Esophagus squamous epithelium (tissue), 5 donors: ENCODE measurements at places on chromosomes 13 and 19.
A peak's percentile ranks its signal among the peaks of the same experiment; 100 is the strongest.

GRCh38 chr13:88000787-88001186 is 329.6 kb downstream of the SLITRK5 start:
- DNase-seq: no peak

GRCh38 chr13:79187917-79188690 is 218.0 kb downstream of the RBM26 start:
- DNase-seq: no peak

DNA sequence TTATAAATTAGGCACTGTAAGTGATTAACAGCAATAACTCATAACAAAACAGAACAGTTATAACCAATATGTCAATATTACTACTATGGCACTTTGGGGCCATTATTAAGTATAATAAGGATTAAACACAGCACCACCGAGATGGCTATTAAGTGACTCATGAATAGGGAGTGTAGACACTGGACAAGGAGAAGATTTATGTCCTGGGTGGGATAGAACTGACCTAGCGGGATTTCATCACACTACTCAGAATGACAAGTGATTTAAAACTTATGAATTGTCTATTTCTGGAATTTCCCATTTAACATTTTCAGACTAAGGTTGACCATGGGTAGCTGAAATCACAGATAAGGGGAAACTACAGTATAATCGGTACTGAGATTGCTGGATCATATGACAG is 79.0 kb upstream of the SLC7A1 start:
- no peak for DNase-seq

- DNase-seq: no peak
Measured at GRCh38 chr19:46466536-46467196, 4.7 kb downstream of the PNMA8A start.

DNA sequence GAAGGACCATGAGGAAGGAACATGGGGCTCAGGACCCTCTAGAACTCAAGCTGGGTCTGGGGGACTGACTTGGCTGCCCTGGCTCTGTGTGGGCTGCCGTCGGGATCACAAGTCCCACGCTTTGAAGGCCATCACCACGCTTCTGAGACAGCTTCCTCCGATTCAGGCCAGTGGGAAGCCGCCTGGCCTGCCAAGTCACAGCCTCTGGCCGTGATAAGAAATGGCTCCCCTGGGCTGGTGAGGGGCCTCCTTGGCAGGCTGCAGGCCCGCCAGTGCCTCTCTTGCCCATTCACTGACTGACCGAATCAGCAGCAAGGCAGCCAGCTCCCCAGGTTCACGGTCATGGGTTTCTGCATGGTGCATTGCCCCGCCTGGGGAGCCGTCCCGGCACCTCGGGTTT is 48.8 kb downstream of the COMP start:
- no peak for DNase-seq

DNA sequence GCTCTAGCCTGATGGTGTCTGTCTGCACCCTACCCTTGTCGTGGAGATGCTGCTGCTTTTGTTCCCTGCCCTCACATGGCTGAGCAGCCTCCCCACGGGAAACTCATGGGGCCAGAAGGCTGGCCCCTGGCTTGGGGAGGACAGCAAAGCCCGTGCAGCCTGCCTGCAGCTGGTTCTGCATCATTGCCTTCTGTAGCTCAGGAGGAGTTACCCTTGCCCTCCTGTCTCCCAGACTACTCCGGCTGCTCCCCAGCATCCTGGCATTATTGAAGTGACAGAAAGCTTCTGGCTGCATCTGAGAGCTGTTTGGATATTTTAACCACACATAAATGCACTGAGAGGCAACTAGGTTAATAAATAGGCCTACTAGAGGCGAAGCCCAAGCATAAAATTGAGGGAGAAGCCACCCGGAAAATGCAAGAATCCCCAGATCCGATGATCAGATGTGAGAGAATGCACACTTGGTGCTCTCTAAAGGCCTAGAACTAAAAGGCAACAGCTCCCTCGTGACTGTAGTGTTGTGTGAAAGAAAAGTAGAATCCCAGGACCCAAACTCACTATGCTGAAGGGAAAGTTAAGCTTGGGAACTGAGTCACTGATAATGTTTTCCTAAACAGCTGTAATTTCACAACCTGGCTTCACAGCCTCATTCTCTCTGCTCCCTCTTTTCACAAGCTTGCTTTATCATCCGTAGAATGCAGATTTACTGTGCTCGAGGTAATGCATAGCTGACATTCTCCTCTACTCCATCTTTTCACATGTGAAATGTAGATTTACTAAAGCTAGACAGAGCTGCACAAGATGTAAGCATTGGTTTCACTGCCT is 110.8 kb downstream of the TNFRSF19 start:
- no peak for DNase-seq

GRCh38 chr19:8208119-8208921 is 850 bp upstream of the CERS4 start:
- DNase-seq: no peak

DNA sequence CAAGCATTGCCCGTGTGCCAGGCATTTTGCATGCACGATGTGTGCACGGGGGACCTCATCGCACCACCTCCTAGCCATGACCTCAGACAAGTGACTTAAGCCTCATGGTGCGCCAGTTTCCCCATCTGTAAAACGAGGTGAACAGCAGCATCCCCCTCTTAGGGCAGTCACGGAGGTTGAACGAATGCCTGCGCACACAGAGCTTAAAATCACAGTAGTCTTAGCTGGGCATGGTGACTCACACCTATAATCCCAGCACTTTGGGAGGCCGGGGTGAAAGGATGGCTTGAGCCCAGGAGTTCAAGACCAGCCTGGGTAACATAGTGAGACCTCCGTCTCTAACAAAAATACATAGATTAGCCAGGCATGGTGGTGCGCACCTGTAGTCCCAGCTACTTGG is 48.6 kb downstream of the PIN1 start:
- DNase-seq: no peak

- no peak for DNase-seq
Measured at GRCh38 chr13:83996415-83996814, 114.1 kb upstream of the SLITRK1 start.

- no peak for DNase-seq
Measured at GRCh38 chr13:71801781-71802180, 65.2 kb downstream of the DACH1 start.

DNA sequence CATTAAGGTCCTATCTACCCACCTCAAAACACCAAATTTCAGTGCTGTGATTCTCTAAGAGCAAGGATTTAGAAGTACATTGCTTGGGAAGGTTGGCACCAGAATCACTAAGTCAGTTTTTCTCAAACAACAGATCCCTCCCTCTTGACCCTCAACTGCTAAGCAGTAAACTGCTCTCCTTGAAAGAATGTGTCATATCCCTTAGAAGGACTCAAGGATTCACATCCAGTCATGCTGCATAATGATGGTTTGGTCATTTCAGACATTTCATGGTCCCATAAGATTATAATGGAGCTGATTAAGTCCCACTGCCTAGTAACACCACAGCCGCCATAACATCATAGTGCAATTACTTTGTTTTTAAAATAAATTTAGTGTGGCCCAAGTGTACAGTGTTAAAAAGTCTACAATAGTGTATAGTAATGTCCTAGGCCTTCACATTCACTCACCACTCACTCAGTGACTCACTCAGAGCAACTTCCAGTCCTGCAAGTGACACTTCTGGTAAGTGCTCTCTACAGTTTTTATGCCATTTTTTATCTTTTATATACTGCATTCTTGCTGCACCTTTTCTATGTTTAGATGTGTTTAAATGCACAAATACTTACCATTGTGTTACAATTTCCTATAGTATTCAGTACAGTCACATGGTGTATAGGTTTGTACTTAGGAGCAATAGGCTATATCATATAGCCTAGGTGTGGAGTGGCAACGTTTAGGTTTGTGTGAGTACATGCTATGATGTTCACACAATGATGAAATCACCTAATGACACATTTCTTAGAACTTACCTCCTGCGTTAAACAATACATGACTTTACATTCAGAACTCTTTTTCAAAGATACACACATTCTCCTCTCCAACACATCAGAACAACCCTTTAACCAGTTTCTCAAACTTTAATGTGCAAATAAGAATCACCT is 15.7 kb upstream of the CCDC169 start:
- no peak for DNase-seq

GRCh38 chr13:59088716-59089115 is 1075.0 kb downstream of the DIAPH3 start:
- DNase-seq: no peak

- DNase-seq: no peak
Measured at GRCh38 chr19:2969104-2969504, 8.3 kb upstream of the TLE6 start.

DNA sequence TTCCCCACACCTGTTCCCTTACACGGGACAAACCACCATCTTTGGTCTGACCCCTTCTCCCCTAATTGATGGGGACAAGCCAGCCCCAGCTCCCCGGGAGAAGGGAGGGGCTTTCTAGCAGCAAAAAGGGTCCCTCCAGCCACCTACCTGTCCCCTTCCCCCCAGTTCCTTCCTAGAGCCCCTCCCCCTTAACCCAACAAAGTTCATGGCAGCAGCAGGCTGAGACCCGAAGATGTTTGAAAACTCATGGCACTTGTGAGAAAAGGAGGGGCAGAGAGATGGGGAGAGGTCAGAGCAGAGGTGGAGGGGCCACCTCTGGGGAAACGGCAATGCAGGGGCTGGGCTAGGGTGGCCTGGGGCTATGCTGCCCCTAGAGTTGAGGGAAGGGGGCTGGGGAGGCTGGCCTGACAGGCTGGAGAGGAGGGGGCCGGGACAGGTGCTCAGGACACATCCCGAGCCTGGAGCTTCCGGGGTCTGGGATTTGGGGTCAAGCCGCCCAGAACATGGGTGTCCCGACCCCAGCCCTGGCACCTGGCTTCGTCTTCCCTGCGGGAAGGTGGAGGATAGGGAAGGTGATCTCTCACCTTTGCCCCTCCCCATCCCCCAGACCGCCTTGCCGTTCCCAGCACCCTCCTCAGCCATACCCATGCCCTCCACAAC is 12.5 kb upstream of the ASF1B start:
- DNase-seq: no peak

DNA sequence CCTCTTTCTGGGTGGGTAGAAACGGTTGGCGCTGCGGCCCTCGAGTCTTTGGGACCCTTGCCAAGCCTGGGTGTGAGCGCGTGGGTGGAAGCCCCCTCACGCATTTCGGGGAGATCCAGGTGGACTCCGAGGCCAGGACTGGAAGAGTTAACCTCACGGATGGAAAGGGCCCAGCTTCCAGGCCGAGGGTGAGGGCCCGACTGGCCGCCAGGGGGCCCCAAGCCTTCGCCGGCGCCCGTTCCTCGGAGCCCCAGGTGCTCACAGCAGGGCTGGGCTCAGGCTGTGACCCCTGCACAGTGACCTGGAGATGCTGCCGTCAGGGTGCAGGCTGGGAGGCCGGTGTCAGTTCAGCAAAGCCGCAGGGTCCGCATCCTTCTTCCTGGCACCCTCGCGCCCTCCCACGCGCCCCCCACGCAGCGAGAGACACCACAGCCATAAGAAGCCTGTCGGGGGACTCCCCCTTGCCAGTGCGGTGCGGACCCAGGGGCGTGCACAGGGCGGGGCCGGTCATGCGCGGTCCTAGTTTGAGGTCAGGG is 34.2 kb upstream of the TMEM255B start:
- DNase-seq: peak; percentile 31

DNA sequence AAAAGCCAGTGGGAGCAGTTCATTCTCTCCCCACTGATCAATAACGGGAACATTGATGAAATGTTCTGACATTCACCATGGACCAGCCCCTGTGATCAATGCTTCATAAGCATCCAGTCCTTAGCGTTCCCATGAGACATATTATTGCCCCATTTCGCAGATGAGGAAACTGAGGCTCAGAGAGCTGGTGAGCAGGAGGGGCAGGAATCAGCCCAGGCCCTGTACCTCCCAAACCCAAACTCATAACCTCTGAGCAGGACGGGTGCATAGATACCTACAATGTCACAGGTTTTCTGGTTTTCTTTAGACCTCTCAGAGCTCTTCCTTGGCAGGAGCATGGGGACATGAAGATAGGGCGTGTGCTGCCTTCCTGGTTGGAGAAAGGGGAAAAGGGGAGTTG is 2.1 kb downstream of the MCOLN1 start:
- no peak for DNase-seq

DNA sequence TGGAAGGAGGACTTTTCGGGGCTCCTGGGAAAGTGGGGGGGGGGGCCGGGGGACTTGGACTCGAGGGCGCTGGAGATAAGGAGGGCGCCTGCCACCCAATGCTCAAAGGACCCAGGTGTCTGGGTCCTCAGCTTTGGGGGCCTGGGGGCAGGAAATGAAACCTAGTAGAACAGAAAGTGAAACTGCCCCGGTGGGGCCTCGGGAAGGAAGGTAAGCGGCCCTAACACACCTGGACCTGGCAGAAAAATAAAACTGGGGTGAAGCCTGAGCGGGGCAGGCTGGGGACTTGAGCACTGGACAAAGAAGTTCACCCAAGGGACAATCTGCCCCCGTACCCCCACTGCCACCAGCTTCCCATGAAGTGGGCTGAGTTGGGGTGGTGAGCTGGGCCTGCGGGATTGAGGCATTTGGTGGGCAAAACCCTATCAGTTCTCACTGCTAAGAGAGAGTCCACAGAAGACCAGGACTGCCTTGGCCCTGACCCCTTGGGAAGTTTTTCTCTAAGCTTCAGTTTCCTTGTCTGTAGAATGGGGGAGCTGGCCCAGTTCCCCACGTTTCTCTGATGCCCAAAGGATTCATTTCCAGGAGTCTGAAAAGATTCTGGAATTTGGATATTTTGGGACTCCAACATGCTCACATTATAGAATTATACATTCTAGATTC is 2.3 kb downstream of the PRKD2 start:
- no peak for DNase-seq

DNA sequence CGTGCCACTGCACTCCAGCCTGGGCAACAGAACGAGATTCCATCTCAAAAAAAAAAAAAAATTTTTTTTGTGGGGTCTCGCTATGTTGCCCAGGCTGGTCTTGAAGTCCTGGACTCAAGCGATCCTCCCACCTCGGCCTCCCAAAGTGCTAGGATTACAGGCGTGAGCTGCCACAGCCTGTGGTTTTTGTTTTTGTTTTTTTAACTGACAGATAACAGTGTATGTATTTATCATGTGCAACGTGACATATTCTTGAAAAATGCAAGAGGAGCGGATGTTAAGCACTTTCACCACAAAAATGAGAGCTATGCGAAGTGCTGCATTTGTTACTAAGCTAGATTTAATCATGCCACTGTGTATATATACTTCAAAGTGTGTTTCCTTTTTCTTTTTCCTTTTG is 49.0 kb downstream of the ARHGEF18 start:
- no peak for DNase-seq

DNA sequence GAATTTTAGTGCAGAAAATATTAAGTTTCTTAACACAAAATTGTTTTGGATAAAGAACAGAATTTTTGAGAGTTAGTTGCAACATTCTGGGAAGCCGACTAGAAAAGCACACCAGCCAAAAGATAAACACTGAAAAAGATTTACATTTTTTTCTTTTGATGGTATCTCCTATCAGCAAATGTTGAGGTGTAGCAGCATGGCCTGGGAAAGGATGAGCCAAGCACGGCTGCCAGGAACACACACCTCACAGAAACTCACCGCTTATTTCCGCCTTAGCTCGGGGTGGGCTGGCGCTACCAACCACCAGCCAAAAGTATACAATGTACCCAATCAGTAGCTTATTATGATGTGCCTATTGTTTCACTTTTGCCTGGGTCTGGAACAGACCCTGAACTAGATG is 134.7 kb downstream of the MIPEP start:
- DNase-seq: no peak

GRCh38 chr19:12681074-12681987 is at the start of gene DHPS:
TSS of gene DHPS (minus strand) at chr19:12681880. CDS start at chr19:12681766, 114 bp downstream.
- DNase-seq: peak; percentile 66

- DNase-seq: peak; percentile 70
Measured at GRCh38 chr19:44746946-44747738, 1.4 kb upstream of the BCL3 start.
